HCEC 1CT (cell line): ENCODE measurements at places on chromosomes 4 and X.

DNA sequence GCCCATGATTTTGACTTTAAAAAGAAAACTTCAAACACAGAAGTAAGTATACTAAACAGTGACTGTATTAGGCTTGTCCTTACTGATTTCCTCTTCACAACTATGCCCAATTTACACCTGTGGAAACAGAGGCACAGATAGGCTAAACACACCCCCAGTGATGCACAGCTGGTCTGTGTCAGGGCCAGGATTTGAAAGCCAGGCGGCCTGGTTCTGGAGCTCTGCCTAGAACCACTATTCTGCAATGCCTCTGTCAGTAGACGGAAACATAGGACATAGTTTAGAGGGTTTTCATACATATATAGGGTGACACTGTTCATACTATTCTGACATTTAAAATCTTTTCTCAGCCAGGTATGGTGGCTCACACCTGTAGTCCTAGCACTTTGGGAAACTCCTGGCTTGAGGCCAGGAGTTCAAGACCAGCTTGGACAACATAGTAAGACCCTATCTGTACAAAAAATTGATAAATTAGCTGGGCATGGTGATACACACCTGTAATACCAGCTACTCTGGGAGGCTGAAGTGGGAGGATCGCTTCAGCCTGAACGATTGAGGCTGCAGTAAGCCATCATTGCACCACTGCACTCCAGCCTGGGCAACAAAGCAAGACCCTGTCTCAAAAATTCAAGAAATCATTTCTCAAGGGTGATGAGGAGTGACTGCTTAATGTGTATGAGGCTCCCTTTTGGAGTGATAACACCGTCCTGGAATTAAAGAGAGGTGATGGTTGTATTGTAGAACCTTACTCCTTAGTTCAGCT is 23.0 kb upstream of the CBR4 start:
- DNase-seq, result no peak

DNA sequence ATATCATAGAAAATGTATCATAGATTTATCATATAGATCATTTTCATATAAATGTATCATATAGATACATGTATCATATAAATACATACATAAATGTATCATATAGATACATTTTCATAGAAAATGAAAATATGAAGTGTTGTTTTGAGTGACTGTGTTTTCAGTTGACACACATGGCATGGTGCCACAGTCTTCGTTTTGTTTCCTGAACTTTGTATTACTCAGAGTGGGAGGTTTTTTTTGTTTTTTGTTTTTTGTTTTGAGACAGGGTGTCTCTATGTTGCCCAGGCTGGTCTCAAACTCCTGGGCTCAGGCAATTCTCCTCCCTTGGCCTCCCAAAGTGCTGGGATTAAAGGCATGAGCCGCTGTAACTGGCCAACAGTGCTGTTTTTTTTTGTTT is 3.9 kb downstream of the RBM10 start:
- DNase-seq, result peak; percentile 9

DNA sequence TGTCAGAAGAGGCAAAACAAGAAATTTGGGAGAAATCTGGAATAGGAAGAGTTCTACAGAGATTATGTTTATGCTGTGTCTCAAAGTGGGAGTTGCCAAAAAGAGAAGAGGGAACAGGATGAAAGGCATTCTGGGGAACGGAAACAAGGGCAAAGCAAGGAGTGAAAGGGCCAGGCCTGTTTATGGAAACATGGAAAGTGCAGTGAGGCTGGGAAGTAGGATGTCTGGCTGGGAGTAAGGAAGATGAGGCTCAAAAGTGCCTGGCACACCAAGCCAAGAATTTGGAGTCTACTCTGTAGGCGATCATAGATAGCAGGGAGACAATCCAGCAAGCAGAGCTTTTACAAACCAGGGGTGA is 1.8 kb upstream of the CUL4B start:
- no peak for DNase-seq

- DNase-seq, result no peak
These were observed 3.6 kb upstream of the SCARB2 start for GRCh38 chr4:76216975-76217814.

- DNase-seq, result no peak
These were observed 53.0 kb upstream of the MYOZ2 start for GRCh38 chr4:119082661-119083060.

- DNase-seq, result peak; percentile 62
These were observed 325.2 kb downstream of the CAMK2D start for GRCh38 chr4:113436360-113436759.

DNA sequence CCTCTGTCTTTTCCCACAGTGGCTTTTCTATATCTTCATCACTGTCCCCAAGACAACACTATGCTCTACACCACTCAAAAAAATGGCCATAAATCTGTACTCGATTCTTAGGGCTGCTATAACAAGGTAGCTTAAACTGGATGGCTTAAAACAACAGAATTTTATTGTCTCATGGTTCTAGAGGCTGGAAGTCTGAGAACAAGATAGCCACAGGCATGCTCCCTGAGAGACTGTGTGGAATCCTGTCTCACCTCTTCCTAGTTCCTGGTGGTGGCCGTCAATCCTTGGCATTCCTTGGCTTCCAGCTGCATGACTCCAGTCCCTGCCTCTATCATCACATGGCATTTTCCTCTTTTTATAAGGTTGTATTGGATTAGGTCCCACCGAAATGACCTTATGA is 70.7 kb upstream of the DCLK2 start:
- peak; percentile 20 for DNase-seq

DNA sequence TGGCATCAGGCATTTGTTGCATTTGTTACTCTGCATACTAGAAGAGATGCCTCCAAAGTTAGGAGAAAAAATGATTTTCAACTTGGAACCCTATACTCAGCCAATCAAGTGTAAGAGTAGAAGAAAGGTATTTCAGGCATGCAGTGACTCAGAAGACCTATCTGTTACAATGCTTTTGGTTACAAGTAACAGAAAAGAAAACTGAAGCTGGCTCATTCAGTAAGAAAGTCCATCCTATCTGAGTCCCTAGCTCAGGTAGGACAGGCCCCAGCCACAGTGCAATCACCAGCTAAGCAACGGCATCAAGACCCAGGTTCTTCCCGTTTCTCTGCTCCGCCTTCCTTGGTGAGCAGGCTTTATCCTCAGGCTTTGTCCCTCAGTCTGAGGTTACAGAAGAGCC is 23.3 kb downstream of the MECP2 start:
- DNase-seq, result peak; percentile 52

GRCh38 chr4:20625426-20625825 is 74.8 kb upstream of the PACRGL start:
- no peak for DNase-seq

GRCh38 chrX:14618177-14618965 is 89.0 kb downstream of the GLRA2 start:
- DNase-seq, result no peak

GRCh38 chr4:138298431-138298830 is 56.3 kb upstream of the SLC7A11 start:
- DNase-seq, result no peak

- no peak for DNase-seq
These were observed 32.0 kb upstream of the HPGD start for GRCh38 chr4:174554231-174554728.

GRCh38 chr4:30056016-30056766 is 664.0 kb upstream of the PCDH7 start:
- DNase-seq, result no peak

DNA sequence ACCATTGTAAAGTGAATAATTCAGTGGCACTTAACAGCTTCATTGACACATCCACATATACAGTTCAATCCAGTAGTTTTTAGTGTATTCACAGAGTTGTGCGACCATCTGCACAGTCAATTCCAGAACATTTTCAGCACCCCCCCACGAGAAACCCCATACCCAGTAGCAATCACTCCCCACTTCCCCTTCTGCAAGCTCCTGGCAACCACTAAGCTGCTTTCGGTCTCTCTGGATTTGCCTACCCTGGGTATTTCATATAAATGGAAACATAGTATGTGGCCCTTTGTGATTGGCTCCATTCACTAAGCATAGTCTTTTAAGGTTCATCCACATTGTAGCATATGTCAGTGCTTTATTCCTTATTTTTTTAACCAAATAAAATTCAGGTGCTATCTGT is 10.0 kb downstream of the MSL3 start:
- no peak for DNase-seq

- DNase-seq, result no peak
These were observed 96.9 kb downstream of the WFS1 start for GRCh38 chr4:6366581-6366980.

DNA sequence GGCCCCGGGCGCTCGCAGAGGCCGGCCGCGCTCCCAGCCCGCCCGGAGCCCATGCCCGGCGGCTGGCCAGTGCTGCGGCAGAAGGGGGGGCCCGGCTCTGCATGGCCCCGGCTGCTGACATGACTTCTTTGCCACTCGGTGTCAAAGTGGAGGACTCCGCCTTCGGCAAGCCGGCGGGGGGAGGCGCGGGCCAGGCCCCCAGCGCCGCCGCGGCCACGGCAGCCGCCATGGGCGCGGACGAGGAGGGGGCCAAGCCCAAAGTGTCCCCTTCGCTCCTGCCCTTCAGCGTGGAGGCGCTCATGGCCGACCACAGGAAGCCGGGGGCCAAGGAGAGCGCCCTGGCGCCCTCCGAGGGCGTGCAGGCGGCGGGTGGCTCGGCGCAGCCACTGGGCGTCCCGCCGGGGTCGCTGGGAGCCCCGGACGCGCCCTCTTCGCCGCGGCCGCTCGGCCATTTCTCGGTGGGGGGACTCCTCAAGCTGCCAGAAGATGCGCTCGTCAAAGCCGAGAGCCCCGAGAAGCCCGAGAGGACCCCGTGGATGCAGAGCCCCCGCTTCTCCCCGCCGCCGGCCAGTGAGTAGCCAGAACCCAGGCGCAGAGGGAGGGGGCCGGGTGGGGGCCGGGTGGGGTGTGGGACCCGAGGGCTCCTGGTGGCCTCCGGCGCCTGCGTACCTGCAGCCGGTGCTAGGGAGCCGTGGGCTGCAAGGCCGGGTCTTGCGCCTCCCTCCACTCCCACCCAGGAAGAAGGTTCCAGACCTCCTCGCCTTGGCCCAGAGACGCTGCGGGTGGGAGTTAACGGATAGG is 534 bp downstream of the MSX1 start:
- DNase-seq, result no peak

DNA sequence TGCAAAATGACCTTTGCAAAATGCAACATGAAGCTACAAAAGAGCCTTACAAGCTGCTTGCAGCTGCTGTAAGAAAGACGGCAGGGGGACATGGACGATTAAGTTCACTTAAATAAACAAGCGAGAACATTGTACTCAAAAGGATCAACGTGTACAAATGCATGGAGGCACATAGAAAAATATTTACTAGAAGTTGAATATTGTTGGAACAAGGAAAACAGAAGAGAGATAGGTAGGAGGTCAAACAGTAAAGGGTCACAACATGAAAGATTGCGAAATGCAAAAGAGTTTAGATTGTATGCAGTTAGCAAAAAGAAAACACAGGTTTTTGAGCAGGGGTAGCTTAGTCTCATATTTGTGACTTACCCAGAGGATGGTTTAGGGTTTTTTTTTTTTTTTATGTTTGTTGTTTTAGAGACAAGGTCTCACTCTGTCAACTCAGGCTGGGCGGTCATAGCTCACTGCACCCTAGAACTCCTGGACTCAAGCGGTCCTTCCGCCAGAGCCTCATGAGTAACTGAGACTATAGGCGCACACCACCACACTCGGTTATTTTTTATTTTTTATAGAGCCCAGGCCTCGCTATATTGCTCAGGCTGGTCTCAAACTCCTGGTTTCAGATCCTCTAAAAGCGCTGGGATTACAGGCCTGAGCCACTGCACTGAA is 1.4 kb upstream of the PHF8 start:
- DNase-seq, result no peak

DNA sequence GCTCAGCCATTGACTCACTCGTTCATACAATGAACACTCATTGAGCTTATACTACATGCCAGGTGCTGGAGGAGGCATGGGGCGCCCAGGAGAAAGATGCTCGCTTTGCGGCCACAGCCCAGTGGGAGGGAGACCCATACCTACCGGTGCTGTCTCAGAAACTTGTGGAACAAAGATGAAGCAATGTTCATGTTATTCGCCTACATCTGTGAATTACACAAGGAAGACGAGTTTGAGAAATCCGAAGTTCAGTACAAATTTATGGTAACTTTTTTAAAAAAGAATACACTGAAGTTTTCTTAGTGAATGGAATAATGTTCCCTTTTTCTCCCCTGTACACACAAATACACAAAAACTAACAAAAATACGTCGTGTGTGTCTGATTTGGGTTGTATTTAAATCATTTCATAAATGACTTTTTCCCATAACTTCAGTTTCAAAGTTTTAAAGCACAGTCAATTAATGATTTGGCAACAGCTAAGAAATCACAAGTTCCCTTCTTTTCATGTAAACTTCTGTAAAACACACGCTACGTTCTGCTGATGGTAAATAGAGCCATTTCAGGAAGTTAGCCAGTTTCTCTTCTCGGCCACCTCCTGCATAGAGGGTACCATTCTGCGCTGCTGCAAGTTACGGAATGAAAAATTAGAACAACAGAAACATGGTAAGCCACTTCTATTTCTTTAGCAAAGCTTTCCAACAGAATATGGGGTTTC is at the start of gene TLR8:
Gene TLR8, plus strand, starts transcription at position 575 of the 716 bp plus-strand sequence. Its CDS starts 87 bp downstream, at position 662.
- no peak for DNase-seq

- DNase-seq, result no peak
These were observed 23.8 kb upstream of the RNF4 start for GRCh38 chr4:2445130-2445529.

DNA sequence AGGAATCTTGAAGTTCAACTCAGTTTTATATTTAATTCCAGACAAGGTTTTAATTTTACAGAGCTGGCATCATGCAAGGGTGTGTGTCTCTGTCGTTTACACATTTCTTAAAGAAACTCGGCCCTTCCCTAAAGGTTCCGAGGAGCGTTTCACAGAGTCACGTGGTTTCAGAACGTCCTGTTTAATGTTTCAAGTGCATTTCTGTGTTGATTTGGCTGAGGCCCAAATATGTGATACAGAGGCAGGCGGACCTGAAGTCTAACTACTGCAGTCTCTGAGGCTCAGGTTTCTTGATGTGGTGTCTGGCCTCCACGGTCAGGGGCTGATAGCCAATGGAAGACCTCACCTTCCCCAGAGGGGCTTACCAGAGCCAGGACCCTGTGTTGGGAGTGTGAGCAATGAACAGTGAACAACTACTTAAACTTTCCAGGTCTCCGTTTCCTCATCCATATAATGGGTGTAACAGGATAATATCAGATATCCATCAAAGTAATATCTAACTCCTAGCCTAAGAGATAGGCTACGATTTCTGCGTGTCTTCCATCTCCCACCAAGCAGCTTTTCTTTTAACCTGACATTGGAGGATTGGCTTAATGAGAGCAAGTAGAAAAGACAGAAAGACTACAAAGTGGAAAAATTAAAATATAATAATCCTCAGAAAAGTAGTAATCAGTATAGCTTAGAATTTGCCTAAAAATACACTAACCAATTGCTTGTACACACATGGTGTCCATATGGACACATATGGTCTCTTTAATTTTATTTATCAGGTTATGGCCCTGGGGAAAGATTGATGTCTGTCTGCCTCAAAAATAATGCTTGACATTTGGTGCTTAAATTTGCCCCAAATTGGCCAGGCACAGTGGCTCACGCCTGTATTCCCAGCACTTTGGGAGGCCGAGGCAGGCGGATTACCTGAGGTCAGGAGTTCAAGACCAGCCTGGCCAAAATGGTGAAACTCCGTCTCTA is 50.0 kb upstream of the TRIM2 start:
- peak; percentile 30 for DNase-seq

- no peak for DNase-seq
These were observed 51.9 kb downstream of the ATP10D start for GRCh38 chr4:47536966-47537365.
